ENCODE measurements at places on chromosomes 5 and 9.

DNA sequence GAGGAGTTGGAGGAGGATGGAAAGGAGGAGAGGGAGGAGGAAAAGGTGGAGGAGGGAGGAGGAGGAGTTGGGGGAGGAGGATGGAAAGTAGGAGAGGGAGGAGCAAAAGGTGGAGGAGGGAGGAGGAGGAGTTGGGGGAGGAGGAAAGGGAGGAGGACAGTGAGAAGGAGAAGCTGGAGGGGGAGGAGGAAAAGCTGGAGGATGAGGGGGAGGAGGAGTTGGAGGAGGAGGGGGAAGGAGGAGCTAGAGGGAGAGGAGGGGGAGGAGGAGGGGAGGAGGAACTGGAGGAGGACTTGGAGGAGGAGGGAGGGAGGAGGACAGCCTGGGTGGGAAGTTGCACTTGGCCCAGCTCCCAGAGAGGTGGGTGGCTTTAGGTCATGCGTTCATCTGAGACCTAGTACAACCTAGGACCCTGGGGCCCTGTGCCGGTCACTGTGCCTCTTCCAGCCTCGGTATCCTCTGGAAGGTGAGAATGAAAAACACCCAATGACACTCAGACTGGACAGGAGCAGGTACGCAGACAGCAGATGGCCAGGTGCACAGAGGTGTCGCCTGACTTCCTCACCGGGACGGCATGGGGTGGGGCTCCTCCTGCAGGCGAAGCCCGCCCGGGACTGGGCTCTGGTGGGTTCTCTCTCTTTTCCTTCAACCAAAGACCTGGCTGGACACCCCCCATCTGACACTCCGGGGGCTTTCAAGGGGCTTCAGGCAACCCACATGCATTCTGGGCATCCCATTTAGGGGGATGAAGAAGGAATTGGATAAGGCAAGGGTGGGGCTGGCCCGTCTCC is 12.2 kb upstream of the SLC2A6 start:
- DNase-seq = no peak

DNA sequence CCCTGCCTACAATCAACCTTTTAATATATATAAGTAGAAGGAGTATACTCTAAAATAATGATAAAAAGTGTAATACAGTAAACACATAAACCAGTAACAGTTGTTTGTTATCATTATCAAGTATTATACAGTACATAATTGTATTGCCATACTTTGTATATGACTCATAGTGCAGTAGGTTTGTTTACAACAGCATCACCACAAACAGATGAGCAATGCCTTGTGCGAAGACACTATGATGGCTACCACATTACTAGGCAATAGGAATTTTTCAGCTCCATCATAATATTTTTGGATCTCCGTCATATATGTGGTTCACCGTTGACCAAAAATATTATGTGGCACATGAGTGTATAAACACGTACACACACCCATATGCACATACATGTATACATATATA is 69.7 kb upstream of the APC start:
- peak; percentile 16 for DNase-seq

GRCh38 chr9:136087741-136088480 is 7.2 kb downstream of the NACC2 start:
- no peak for DNase-seq

- peak; percentile 29 for DNase-seq
Observed at GRCh38 chr5:153896701-153897100, 142.0 kb downstream of the FAM114A2 start.

DNA sequence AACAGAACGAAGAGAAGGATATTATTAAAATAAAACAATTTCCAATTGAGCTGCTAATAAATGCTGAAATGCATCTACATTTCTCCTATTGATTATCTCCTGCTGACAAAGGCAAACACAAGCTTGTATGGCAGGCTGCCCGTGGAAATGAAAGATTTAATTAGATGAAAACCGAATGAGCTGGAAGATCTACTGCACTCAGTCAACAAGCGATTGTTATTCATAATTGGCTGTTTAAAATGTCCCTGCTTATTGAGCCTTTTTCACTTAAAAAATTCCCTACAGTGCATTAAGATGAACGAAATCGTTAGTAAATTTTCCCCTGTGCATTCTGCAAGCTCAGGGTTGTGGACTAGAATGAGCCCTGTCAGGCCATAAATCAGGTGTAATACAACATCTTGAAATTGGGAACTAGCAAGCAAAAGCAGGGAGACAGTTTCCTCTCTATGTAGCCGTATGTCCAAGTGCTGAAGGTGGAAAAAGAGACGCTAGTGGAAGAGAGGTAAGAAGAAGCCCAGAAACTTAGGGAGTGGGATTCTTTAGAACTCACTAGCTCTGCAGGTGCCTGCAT is 28.5 kb upstream of the KIF4B start:
- DNase-seq = no peak

DNA sequence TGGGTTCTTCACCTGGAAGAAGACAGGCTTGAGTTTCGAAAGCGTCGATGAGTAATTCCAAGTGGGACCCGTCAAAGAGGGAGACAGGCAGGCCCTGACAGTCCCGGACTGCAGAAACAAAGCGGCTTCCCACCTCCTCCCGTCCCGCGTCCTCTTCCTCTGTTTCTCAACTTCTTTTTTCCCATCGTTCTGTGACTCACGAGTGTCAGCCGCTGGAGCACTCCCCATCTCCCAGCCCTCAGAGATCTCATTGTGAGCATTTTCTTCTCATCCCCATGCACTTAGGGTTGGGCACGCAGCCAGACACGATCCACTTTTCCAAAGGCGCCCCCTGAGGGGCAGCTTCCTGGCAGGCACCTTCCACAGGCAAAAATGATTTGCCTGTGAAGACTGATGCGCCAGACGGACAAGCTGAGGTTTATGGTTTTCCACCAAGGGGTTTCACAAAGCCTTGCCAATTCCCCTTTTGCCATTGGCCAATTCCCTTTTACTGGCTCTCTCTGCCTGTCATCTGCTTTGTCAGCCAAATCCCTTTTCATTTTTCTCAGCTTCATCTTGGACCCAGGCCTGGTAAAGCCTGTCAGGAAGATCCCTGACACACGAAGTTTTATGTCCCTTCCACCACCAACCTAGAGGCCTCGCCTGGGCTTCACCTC is 86.5 kb upstream of the ANKRD55 start:
- no peak for DNase-seq

DNA sequence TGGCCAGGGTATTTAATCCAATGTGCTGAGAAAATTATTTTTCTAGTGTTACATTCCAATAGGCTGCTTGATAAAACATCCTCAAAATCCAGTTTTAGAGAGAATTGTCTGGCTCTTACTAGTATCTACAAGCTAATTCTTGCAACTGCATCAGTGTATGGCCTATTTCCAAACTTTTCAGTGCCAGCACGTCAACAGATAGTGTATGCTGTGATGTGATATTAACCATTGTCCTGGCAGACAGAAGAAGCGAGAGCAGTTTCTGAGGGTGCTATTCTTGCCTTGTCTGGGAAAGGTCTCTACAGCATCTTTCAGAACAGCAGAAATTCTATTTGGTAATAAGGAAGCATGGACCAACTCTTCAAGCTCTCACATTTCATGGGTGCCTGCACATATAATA is 174.2 kb upstream of the CDH12 start:
- no peak for DNase-seq

GRCh38 chr9:80061940-80062339 is 490.2 kb downstream of the TLE4 start:
- peak; percentile 72 for DNase-seq

- no peak for DNase-seq
Observed at GRCh38 chr5:2270467-2270866, 387.7 kb upstream of the IRX4 start.

- no peak for DNase-seq
Observed at GRCh38 chr5:3092664-3093063, 341.2 kb upstream of the IRX2 start.

GRCh38 chr5:61491861-61492260 is 159.8 kb downstream of the ZSWIM6 start:
- DNase-seq = no peak

DNA sequence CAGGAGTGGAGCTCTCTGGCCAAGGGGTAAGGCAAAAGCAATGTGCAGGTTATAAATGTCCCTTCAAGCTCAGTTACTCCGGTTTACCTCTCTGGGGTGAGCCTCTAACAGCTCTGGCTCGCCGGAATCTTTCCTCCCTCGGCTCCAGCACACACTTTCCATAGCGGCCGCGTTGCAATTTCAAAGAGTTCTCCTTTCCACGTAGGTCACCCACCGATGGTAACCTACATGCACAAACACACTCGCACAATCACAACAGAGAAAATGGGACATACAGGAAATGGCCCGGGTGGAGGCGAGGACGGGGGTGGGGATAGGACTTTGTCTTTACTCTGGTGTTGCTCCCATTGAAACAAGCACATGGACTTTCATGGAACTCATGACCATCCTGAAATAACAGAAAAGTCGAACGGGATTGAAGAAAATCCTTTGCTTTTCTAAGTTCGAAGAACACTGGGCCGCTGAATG is 1.2 kb downstream of the LHFPL2 start:
- DNase-seq = peak; percentile 42

GRCh38 chr5:81469676-81470075 is 75.7 kb upstream of the ACOT12 start:
- no peak for DNase-seq

DNA sequence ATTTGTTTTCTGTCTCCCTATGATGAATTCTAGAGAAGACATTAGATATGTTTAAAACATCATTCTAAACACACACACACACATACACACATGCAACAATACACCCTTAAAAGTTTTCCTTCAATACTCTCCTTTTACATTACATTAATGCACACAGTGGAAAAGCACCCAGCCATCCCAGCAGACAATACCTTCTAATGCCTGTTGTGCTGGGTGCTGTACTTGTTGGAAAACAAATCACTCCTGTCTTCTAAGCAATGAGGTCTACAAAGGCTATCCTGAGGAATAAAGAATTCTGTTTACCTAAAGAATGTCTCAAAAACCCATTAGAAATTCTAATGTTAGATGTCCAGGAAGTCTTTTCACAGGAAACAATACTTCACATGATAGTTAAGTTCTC is 259.1 kb upstream of the PPP1R2B start:
- no peak for DNase-seq

- no peak for DNase-seq
Observed at GRCh38 chr5:64773533-64773932, 4.8 kb downstream of the CWC27 start.

DNA sequence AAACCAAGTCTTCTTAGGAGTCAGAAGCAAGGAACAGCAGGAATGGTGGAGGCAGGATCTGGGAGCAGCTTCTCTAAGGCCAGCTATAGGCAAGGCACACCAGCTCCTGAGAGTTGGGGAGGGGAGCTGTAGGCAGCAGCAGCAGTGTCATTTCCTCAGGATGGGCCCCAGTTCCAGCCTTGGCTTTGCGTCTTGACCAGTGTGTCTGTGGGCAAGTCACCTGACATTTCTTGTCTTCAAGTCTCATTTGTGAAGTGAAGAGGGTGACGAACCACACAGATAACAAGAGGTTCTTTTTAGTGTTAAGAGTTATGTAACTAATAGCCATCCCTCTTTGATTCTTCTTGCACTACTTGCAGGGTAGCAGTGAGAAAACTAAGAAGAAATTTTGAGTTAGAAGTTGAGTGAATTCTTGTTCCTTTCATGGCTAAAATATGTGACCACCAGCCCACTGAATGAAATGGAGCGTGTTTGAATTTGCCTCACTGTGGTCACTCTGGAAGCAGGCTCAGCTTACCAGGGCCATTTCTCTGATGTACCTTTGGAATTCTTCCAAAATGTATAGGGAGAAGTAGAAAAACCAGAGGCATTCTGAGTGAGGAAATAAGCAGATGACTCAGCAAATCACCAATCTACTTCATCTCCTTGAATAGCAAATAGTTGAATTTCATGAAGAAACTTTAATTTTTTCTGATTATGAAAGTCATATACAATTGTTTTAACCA is 42.4 kb downstream of the RHOBTB3 start:
- DNase-seq = peak; percentile 44

DNA sequence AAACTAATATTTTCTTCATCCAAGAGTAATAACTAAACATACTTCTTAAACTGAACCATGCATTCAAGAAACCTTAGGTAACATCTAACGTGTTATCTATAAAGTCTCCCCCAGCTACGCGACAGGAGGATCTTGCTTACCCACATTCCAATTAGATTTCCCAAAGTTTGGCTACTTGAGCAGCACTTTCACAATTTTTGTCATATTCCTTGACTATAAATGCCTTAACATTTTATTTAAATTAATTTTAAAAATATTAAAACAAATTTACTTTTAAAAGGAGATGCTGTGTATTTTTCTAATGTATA is 25.3 kb upstream of the IFNE start:
- no peak for DNase-seq
